ENCODE measurements at places on chromosomes 11 and 22. TPM values are rescaled to one million over a fixed set of nuclear protein-coding genes. Genes with fewer than 3 reads are reported as not detected.

GRCh38 chr11:13120691-13121090, 111.6 kb downstream of the RASSF10 start:
- H3K27me3 ChIP-seq = no peaks in the 10 kb centered on the region
- H3K4me3 ChIP-seq = no peak overlapping the region
- no peaks in the 10 kb centered on the region for H3K36me3 ChIP-seq
- peaks cover under 1% of the 10 kb centered on the region for H3K4me1 ChIP-seq
- no peak overlapping the region for H3K27ac ChIP-seq
- DNase-seq = no peak

DNA sequence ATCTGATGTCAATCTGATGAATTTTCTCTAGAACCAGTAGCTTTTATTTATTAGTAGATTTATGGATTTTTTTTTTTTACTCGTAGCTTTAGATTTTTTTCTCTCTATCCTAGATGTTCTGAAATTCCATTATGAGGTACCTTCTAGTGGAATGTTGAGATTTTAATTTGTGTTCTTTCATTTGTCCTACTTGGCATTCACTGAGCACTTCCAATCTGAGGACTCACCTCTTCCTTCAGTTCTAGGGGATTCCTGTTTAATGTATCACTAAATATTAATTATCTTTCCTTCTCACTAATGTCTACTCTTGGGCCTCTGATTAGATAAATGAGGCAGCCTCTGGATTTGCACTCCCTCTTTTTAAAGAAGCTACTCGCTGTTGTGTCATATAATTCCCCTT, 40.2 kb upstream of the WNT7B start:
- DNase-seq = no peak
- no peak overlapping the region for H3K4me3 ChIP-seq
- H3K27ac ChIP-seq = no peak overlapping the region

DNA sequence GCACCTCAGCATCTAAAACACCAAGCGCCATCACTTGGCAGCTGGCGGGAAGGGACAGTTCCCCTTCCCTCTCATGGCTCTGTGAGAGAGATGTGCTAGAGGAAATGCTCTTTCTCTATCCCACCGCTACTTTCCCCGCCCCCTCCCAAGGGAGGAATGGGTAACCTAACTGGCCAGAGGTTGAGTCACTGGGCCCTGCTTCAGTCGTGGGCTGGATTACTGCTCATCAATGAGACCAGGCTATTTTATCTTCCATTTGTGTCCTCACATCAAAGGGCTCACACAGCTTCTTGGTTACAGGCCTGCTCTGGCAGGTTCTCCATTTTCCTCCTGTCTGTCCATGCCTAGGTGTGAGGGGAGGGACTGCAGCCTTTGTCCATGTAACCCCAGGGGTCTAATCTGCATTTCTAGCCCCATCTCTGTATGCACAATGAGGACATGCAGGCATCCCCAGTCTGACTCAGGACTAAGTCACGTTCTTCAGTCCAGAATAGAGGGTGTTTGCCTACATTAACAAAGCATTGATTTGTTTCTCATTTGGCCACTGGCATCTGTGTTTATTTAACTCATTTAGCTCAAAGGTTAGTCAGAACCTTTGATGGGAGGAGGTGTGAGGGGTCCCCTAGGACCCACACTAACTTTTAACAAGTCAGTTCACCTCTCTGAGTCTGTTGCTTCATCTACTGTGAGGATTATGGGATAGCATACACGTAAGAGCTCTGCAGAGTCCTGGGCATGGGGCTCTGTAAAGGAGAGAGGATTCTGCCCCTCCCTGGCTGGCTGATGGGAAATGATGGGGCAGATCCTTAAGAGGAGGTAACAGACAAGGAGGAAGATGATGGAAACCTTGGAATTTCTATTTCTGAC, 99.1 kb downstream of the XRRA1 start:
- no peak overlapping the region for H3K4me3 ChIP-seq
- no peak overlapping the region for H3K27ac ChIP-seq
- DNase-seq = no peak
- no peaks in the 10 kb centered on the region for H3K4me1 ChIP-seq
- H3K27me3 ChIP-seq = no peaks in the 10 kb centered on the region

UPK3A gene
- total RNA-seq = 14.4 TPM

ACP2 gene
- 31.5 TPM for total RNA-seq
